Small intestine (tissue), 16 donors: ENCODE measurements at places on chromosomes 11 and 22.

DNA sequence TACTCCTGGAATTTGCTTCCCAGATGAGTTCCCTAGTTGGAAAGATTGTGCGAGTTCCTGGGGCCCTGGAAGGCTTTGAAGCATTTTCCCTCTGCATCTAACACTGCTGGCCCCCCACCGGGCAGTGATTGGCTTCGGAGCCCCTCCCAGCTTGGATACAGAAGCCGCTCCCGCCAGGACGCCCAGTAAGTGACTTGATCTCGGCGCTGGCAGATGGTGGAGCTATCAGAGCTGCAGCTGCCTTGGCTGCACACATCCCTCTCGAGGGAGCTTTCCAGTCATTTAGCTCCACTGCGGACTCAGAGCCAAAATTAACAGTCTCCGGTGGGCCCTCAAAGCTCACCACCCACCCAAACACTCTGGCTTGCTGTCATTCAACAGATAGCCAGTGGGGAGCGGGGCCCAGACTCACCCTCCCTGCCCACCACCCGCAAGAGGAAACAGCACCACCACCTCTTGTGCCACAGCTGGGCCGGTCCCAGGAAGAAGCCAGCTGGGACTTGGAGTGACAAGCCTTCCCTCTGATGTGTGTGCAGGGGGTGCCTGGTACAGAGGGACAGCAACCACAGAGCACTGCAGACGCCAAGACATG lies 162.3 kb downstream of the TRIM29 start:
- no peak for DNase-seq

DNA sequence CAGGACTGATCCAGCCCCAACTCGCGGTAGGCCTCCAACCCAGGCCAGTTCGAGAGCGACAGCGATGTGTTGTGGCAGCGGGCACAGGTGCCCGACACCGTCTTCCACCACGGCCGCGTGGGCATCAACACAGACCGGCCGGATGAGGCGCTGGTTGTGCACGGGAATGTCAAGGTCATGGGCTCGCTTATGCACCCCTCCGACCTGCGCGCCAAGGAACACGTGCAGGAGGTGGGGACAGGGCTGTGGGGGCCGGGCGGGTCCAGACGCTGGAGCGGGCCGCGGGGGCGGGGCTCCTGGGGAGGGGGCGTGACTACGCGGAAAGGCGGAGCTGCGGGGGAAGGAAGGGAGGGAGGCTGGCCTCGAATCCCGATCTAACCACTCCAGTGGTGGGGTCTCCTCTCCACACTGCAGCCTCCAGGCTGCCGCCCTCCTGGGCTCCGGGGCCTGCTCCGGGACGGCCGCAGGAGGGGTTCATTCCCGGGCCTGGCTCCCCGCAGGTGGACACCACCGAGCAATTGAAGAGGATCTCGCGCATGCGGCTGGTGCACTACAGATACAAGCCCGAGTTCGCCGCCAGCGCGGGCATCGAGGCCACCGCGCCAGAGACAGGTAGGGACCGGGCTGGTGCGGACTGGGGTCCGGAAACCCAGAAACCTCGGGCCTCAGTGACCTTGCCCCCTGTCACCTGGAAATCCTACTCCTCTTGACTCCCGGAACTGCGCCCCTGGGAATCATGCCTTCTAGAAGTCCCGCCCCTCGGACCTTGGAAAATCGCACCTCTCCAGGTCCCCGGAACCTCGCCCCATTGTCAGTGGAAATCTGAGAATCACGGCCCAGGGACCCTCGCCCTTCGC lies 14.9 kb downstream of the TMEM258 start:
- peak; percentile 38 for DNase-seq

DNA sequence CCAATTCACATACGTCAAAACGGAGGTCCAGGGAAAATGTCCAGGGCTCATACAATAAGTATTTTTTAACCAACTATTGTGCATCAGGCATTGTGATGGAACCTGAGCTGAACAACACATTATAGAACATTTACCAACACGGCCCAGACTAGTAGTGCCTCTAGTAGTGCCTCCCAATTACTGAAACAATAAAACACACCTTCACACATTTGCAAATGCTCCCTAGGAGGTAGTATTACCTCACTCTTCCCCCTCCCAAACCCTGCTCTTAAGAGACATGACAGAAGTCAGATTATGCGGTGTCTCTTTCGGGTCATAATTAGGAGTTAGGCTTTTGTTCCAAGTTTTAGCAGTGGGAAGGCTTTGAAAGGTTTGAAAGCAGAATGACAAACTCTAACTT lies 61.1 kb downstream of the PAK1 start:
- no peak for DNase-seq

DNA sequence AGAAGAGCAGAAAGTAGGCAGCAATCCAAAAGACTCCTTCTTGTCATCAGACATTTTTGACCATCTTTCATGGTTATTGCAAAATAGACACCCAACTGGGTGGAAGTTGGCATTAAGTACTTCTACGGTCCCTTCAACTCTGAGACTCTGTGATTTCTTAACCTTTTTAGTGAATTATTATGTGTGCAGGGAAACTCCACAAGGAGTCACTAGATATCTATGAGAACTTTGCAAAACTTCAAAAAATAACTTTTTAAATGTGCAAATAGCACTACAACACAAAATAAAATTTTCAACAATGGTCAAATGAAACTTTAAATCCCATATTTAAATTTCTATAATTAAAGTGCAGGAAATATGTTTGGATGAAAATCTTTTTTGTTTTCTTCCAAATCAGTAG lies 88.7 kb downstream of the SLC17A6 start:
- DNase-seq: no peak

GRCh38 chr11:120394119-120394518 lies 57.9 kb downstream of the ARHGEF12 start:
- DNase-seq: no peak

DNA sequence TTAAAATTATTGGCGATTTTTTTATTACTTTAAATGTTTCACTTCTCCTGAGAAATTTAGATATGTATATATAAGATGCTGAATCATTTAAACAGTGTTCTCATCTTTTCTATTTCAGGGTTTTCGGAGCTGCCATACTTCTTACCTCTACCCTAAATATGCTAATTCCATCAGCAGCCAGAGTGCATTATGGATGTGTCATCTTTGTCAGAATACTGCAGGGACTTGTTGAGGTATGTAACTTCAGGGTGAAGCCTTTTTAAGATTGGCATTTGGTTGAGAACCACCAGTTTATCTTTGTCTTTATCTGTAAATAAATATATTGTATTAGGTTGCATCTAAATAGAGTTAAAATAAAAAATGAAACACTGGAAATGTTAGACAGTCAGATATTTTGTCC lies 21.1 kb downstream of the SLC17A6 start:
- DNase-seq: no peak

DNA sequence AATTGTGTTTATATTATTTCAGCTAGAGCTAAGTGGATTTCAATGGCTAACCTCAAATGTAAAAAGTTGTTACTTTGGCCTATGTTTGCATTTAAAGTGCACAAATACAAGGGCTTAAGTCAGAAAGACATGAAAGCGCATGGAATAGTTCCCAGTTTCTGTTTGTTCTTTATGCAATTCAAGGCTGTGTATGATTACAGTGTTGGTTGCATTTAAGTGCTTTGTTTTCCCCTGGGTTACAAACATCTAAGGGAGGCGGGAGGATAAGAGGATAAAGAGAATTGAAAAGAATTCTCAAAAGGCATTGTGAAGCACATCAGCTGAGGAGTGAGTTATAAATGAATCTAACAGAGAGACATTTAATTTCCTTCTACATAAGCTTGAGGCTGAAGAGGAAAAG lies 453.4 kb downstream of the NTM start:
- no peak for DNase-seq

GRCh38 chr11:117489999-117490679 lies 162.5 kb downstream of the CEP164 start:
- DNase-seq: no peak

DNA sequence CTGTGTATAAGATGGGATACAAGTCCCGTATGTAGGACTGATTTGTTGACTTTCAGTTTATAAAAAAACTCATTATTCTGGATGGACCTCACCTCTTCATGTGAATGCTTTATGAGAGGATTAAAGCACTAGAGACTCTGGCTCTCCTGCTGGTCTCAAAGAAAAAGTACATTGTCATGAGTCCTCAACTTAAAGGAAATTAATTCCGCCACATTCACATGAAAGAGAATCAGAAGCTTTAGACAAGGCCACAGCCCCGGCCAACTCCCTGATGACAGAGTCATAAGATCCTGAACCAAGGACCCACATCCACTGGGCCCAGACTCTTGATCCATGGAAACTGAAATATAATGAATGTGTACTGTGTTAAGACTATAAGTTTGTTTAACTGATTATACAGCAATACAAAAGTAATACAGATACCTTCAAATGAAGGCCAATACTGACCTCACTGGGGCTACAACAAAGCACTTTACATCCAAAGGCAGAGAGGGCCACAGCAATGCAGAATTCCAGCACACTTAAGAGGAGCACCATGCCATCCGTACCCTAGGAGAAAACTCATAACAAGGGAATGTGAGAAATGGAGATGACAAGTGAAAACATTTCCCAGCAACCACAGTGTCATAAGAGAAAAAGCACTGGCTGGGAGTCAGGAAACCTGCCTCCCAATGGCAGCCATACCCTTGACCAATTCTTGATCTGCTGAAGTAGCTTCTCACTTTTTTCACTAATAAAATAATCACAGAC lies 25.4 kb upstream of the MS4A6A start:
- DNase-seq: no peak

DNA sequence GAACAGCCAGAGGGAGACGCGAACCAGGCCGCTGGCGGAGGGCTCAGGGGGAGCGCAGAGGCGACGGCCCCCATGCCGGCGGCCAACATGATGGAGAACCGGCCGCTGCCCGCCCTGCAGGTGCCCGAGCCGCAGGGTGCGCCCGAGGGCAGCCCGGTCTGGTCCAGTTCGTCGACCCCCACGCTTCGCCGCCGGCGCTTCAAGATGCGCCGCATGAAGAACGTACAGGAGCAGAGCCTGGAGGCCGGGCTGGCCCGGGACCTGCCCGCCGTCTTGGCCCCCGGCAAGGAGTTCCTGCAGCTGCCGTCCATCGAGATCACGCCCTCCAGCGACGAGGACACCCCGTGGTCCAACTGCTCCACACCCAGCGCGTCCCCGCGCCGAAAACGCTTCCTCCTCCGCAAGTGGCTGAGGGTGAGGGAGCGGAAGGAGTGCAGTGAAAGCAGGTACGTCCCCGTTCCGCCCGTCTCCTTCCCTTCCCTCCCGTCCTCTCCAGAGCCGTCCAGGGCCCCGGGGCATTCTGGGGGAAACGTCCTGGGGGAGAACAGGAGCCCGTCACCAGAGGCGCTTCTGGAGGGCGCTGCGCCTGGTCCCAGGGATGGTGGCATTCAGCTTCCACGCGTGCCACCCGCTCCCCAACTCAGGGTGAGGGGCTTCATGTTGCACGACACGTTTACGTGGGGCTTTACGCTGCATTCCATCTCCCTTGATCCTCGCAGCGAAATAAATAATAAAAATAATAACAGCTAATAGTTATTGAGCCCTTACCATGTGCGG lies 840 bp downstream of the GRAMD1B start:
- DNase-seq: peak; percentile 80

- DNase-seq: no peak
These were observed 12.1 kb upstream of the FCHSD2 start for GRCh38 chr11:73154178-73154577.

DNA sequence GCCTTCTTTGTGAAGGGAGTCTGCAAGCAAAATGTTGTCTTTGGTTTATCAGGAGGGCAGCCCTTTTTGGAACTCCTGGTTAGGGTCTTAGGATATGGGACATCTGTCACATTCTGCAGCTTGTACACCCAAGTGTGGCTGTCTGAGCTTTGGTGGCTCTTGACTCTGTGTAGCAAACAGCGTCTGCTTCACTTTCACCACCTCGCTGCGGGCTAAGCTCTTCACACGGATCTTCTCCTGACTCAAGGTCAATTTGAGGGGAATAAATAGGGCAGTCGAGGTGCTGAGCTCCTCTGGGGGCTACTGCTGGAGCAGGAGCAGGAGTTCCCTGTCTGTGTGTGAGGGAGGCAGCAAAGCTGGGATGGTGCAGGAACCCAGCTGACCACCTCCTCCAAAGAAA lies 10.6 kb downstream of the MICAL2 start:
- DNase-seq: no peak

DNA sequence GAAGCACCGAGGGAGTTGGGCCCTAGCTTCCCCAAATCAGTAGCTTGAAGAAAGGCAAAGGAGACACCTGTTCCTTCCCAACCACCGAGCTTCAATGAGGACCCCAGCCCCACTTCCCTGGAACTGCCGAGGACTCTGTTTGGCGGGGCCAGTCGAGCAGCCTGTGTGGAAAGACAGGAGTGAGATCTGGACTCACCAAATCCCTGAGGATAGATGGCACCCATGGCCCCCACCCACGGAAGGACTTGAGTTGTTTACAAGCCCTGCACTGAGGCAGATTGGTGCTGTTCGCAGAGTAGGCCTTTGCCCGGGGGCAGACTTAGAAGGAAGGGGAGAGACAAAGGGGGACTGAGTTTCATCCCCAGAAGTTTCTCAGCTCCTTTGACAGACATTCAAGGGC lies 64.6 kb downstream of the FEZ1 start:
- DNase-seq: no peak

DNA sequence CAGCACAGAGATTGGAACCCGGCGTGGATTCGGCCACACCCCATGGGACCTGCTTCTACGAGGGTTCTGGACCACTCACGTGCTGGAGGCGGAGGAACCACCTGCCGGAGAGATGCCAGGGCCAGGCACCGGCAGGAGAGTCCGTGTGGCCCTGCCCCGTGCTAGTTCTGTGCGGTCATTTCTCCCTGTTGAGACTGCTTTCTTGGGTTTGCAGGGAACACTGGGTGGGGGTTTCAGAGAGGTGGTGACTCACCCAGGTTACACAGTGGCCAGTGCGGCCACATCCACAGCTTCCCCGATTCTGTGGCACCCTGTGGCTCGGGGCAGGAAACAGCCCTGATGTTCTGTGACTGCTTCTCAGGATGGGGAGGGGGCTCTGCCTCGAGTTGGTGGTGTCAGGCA lies 3.6 kb upstream of the PHLDA2 start:
- DNase-seq: no peak

- DNase-seq: no peak
These were observed 48.9 kb upstream of the TBCEL start for GRCh38 chr11:120974965-120975364.

- DNase-seq: no peak
These were observed 4.0 kb downstream of the CARNS1 start for GRCh38 chr11:67419325-67420049.

- DNase-seq: peak; percentile 83
These were observed 3.3 kb upstream of the E2F8 start for GRCh38 chr11:19244084-19244483.

DNA sequence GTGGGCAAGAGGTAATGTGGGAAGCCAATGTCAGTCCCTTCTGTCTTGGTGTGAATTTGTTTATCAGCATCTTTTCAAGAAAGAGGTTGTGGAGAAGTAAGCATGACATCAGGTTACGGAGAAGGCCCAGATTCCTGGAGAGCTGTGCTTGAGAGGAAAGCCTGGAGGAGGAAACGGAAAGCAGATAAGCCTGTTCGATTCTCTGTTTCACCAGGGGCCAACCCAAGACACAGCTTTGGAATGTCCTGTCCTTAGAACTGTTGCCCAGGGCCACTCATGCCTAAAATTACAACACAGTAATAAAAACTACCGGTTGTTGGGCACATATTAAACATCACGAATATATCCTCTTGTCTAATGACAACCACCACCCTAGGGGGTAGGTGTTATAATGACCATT lies 148.5 kb downstream of the NAV2 start:
- no peak for DNase-seq
